ENCODE measurements at places on chromosomes 5 and 9.

GRCh38 chr5:150195736-150196485 is 6.0 kb downstream of the SLC6A7 start:
- no peak for DNase-seq

GRCh38 chr9:21804331-21804730 is 1.9 kb downstream of the MTAP start:
- no peak for DNase-seq

DNA sequence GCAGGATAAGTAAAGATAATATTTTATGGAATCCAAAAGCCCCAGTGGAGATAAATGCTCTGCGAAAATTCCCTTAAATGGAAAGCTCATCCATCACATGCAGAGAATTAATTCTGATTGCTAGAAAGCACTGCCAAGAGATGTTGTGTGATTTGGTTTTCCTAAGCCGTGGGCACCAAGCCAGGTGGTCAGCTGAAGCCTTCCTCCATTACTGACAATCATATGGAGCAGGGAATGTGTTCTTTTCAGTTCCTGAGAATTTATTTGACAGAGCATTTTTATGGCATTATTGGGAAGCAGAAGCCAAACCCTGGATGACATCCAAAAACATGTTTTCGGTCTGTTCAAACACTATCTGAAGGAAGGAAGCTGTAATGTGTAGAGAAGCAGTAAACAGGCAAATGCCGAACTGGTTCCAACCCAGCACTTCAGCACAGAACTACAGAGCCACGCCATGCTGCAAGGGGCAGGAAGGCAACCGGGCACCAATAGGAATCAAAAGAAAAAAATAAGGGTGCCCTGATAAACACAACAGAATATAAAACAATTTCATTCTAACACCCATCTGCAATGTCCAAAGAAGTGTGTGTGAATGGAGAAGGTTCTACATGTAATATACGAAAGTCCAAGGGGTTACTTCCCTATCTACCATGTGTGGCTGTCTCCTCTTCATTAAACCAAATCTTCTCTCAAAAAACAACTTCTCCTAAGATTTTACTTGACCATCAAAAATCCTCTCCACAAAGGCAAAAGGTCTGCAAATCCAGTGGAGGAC is 12.3 kb downstream of the ARSB start:
- no peak for DNase-seq

GRCh38 chr5:44900273-44900954 is 91.7 kb downstream of the MRPS30 start:
- DNase-seq = no peak

- DNase-seq = no peak
Measured at GRCh38 chr5:176628406-176629228, 1.7 kb downstream of the SNCB start.

- DNase-seq = no peak
Measured at GRCh38 chr9:117707561-117707960, 3.4 kb downstream of the TLR4 start.

DNA sequence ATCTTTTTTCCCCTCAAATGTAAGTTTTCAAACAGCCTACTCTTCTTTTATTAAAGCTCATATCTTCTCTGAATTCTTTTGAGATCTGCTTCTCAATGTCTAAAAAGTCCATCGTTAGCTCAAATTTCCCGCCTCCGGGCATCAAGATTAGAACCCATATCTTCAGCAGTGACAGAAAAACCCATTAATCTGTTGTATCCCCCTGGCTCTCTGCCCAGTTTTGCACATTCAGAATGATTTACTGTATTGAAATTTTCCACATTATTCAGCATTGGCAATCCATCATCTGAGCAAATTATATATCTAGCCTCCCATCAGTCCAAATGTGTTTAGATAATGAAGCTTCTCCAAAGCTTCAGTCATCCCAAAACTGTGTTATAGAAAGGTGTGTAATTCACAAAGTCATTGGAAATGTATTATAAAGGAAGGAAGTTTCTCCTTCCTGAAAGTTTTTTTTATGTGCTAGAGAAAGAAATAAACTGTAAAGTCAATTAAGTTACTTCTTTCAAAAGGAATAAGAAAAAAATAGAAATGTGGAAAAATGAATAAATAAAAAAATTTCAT is 849.9 kb downstream of the MAT2B start:
- no peak for DNase-seq

GRCh38 chr5:151016700-151017099 is 3.7 kb upstream of the GPX3 start:
- no peak for DNase-seq

DNA sequence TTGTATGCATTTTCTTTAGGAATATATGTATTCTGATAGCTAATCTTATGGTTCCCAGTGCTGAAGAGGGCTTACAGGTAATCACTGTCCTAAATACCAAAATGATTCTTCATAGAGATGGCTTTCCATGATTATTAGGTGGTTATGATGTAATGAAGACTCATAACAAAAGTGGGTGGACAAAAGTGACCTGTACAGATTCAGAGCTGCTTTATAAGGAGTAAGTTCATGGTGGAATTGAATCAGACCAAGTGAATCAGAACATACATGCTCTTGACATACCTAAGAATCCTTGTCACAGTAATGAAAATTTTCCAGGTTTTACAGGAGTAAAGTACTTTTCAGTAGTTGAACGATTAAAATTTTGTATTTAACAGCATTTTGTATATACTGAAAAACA is 105.6 kb downstream of the NIPBL start:
- peak; percentile 70 for DNase-seq

DNA sequence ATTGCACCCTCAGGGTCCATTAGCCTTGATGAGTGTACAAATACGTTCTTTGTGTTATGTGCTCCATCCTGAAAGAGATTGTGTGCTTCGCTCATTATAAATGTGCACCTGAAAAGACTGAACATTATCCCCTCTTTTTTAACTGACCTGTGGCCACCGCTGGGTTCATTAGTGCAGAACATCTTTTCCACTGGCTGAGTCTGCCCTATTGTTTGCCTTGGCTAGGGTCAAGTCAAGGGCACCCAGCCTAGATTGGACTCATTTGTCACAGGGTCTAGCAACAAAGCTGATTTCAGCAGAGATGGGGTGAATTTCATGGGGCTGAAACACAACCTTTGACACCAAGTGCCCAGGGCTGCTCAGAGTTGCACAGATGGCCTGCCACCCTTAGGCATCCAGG is 764.1 kb upstream of the ARRDC3 start:
- no peak for DNase-seq

DNA sequence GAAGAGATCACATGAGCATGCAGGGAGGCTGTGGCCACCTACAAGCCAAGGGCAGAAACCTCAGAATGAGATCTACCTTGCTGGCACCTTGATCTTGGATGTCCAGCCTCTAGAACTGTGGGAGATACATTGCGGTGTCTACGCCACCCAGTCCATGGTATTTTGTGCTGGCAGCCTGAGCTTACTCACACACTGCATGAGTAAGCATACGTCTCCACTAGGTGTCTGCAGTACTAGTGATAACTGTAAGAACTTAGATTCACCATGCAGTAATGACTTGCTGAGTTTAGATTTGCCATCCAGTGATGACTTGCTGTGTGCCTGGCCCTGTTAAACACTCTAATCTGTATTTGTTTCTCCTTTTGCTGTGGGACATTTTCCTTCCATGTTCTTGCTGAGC is 417.7 kb downstream of the GADD45G start:
- DNase-seq = no peak

GRCh38 chr9:136840877-136841645 is 1.2 kb upstream of the AJM1 start:
- peak; percentile 84 for DNase-seq

GRCh38 chr9:38385896-38386295 is 6.6 kb upstream of the ALDH1B1 start:
- DNase-seq = no peak

GRCh38 chr5:135539430-135540005 is 3.8 kb upstream of the NEUROG1 start:
- DNase-seq = no peak

DNA sequence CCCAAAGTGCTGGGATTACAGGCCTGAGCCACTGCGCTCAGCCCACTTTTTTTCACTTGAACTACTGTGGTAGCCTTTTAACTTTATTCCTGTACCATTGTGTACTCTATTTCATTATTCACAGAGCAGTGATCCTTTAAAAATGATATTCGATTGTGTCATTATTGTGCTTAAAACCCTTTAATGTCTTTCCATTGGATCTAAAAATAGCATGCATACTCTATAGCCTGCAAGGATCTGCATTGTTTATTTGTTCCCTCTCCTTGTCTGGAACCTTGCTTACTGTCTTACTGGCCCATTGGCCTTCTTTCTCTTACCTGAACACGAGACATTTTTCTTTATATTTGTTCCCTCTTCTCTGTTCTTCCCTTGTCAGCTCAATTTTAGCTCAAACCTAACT is 15.7 kb downstream of the GPBP1 start:
- no peak for DNase-seq

GRCh38 chr9:7782400-7783120 is 17.0 kb downstream of the DMAC1 start:
- no peak for DNase-seq

GRCh38 chr9:8447601-8448000 is 648.0 kb upstream of the DMAC1 start:
- DNase-seq = no peak

DNA sequence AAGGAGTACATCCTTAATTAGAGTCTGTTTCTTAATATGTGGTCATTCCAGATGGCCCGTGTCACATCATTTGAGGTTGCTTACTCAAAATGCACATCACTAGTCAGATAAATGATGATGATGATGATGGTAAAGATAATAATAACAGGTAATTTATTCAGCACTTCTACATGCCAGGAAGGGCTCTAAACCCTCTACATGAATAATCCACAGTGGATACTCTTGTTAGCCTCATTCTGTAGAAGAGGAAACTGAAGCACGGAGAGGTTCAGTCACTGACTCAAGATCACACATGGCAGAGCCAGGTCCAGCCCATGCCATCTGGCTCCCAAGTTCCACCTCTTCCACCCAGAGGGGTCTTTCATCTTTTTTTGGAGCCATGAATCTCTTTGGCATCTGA is 11.7 kb downstream of the SH3PXD2B start:
- DNase-seq = no peak

DNA sequence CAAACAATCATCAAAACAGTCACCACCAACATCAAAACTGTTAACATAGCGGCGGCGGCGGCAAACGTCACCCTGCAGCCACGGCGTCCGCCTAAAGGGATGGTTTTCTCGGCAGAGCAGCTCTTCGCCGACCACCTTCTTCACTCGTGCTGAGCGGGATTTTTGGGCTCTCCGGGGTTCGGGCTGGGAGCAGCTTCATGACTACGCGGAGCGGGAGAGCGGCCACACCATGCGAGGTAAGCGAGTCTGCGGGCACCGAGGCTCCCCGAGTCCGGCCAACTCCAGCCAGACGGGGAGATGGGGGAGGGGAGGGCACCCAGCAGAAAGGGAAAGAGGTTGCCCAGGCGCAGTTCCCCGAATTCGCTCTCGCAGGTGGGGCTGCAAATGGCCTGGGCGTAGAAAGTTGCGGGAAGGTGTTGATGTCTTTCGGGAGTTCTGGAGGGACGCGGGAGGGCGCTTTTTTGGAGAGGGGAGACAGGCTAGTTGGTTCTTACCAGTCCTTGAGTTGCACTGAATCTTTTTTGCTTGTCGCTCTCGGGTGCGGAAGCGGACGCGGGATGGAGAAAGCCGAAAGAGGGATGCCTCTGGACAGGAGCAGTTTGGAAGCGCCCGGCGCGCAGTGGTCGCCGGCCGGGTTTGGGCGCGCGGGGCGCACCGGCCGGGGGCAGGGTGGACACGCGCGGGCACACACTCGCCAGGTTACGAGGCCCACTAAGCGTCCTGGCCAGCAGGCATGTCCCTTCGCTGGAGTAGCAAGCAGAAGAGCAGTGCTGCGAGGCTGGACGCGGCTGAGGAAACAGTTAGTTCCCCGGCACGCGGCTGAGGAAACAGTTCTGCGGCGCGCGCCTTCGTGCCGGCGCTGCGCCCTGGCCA is 849 bp downstream of the RORB start:
- DNase-seq = no peak

DNA sequence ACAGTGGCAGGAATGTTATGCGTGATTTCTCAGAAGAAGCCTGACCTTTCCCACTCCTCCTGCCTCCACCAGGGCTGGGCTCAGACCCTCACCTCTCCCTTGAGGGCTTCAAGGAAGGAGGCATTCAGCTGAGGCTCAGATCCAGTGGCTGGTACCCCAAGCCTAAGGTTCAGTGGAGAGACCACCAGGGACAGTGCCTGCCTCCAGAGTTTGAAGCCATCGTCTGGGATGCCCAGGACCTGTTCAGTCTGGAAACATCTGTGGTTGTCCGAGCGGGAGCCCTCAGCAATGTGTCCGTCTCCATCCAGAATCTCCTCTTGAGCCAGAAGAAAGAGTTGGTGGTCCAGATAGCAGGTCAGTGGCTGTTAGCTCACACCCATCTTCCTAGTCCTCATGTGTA is 9.9 kb downstream of the BTNL9 start:
- no peak for DNase-seq

- no peak for DNase-seq
Measured at GRCh38 chr5:176820937-176821336, 10.6 kb downstream of the UNC5A start.
